Sigmoid colon (tissue), 7 donors: ENCODE measurements at places on chromosomes 7 and 10. TPM values are rescaled to one million over a fixed set of nuclear protein-coding genes. Genes with fewer than 3 reads are reported as not detected.

NPTX2 gene
- total RNA-seq = 8.1 TPM

PNLIPRP2 gene
- not detected for total RNA-seq

SDK1 gene
- 23.0 TPM for total RNA-seq

ANKRD30A gene
- not detected for total RNA-seq

SORCS1 gene
- 18.3 TPM for total RNA-seq

LIPM gene
- total RNA-seq = not detected

CREB3L2 gene
- total RNA-seq = 41.3 TPM

LRRD1 gene
- 0.83 TPM for total RNA-seq

ARHGEF35 gene
- 2.5 TPM for total RNA-seq

GTF2IRD1 gene
- 15.0 TPM for total RNA-seq

GDF10 gene
- 4.4 TPM for total RNA-seq

NKX6-2 gene
- not detected for total RNA-seq

JMJD1C gene
- total RNA-seq = 115 TPM

RNF32 gene
- 0.83 TPM for total RNA-seq

DNA sequence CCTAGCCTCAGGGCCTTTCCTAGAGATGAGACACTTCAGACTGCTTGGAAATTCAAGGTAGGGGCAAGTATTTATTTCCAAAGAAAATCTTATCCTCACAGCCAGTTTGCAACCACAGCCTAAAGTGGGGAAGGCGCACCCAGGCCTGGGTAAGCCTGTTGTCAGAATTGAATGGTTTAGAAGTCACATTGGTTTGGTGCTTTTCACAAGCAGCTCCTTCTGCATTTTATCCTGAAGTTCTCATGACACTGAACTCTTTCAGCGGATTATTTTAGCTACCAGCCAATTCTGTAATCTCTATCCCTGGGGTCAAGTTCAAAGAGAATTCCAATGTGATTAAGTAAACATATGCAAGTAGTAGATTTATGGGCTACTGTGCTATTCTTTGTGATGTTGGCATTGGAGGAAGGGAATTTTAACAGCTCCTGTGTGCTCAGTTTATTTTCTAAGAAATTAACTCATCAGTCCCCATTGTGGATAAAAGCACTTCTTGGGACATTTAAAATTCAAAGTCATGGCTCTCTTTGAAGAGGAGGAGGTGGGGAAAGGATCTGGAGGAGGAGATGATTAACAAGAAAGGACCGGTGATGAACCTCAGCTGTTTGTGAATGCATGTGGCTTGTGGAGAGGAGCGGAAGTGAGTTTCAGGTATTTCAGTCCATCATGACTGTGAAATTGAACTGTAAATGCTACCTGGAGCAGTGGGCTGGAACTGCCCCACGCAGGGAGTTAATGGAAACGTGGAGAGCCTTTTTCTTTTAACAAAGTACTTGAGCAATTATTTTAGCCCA, 90.2 kb upstream of the CACUL1 start:
- DNase-seq = no peak

GRCh38 chr7:17940951-17941431, 697 bp upstream of the SNX13 start:
- no peak for DNase-seq

GRCh38 chr7:77388055-77388641, 28.0 kb downstream of the GSAP start:
- no peak for DNase-seq

- DNase-seq = no peak
These were observed 125.3 kb downstream of the INSYN2A start for GRCh38 chr10:127071126-127071525.

- no peak for DNase-seq
These were observed 1.8 kb downstream of the PRKCQ start for GRCh38 chr10:6578251-6578771.

GRCh38 chr10:9579110-9579705, 1438.5 kb upstream of the CELF2 start:
- DNase-seq = no peak

GRCh38 chr10:114611617-114612016, 46.5 kb downstream of the ABLIM1 start:
- no peak for DNase-seq

DNA sequence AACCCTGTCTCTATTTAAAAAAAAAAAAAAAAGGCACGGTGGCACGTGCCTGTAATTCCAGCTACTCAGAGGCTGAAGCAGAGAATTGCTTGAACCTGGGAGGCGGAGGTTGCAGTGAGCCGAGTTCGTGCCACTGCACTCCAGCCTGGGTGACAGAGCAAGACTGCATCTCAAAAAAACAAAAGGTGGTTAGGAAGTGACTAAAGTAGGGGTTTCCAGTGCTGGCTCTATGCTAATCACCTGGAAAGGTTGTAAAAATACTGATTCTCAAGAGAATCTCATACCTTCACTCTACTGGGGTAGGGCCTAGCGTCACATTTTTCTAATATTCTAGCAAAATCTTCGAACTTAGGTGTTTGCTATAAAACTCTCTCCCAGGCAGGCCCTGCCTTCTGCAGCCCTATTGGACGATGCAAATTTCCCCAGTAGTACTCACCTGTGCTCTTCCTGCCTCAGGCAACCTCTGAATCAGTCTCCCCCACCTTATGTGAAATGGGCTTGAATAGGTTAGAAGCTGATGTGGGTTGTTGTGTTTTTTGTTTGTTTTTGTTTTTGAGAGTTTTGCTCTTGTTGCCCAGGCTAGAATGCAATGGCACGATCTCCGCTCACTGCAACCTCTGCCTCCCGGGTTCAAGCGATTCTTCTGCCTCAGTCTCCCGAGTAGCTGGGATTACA, 3.5 kb downstream of the ZP3 start:
- DNase-seq = peak; percentile 29

- no peak for DNase-seq
These were observed 123.7 kb upstream of the ADAM12 start for GRCh38 chr10:126511917-126512479.

GRCh38 chr7:105218939-105219770, 169.6 kb downstream of the SRPK2 start:
- DNase-seq = no peak

- no peak for DNase-seq
These were observed 12.7 kb upstream of the RHBDD2 start for GRCh38 chr7:75866114-75866488.

- peak; percentile 62 for DNase-seq
These were observed 108.2 kb downstream of the INPP5A start for GRCh38 chr10:132645630-132646442.

GRCh38 chr7:151115121-151115835, 29.0 kb downstream of the AGAP3 start:
- DNase-seq = no peak

- no peak for DNase-seq
These were observed 42.5 kb downstream of the DLD start for GRCh38 chr7:107933386-107934013.

GRCh38 chr10:30774261-30774660, 144.7 kb upstream of the LYZL2 start:
- DNase-seq = no peak

GRCh38 chr10:67015225-67015624, 89.4 kb downstream of the LRRTM3 start:
- DNase-seq = no peak

DNA sequence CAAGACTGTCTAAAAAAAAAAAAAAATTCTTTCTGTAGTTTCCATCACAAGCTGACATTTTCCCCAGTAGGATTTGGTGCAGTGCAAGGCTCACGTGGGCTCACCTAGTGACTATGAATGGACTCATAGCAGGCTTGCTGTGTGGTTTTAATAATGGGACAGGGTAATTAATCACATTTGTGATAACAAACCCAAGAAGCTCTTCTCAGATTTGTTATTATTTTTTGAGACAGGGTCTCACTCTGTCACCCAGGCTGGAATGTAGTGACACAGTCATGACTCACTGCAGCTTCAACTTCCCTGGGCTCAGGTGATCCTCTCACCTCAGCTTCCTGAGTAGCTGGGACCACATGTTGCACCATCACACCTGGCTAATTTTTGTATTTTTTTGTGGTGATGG, 40.0 kb downstream of the NACAD start:
- DNase-seq = no peak

DNA sequence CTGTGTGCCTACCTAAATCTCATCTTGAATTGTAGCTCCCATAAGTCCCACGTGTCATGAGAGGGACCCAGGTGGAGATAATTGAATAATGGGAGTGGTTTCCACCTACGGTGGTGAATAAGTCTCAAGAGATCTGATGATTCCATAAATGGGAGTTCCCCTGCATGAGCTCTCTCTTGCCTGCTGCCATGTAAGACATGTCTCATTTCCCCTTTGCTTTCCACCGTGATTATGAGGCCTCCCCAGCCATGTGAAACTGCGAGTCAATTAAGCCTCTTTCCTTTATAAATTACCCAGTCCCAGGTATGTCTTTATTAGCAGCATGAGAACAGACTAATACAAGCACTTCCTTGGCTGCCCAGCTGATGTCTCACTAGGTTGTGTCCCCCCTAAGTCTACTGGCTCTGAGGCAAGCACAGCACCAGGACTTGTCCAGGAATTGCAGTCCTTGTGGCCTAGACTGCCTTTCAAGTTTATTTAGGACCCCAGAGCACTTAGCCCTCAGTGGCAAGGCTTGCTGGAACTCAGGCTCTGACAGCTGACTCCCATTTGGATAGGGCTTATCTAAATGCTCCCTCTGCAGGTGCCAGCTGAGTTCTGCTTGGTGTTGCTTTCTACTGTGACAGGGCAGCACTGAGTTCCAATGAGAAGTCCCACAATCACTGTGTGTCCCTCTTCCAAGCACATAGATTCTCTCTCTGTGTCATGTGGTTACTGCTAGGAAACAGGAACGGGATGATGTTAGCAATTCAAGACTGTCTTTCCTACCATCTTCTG, 59.0 kb upstream of the TAS2R16 start:
- DNase-seq = no peak

DNA sequence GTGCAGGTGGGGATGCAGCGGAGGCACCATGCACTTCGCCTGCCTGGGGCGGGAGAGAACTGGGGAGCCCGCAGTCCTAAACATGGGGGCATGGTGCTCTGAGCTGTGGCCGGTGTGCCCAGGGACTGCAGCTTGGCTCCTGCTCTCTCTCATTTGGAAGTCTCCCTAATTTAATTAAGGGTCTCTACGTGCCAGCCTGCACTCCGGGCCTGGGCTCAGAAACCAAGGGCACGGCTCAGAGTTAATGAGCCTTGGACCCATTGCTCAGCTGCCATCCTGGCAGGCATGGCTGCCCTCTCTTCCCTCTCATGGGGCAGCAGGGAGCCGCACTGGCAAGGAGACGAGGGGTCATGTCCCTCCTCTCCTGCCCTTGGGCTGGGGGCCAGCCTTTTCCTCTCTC, 115.6 kb downstream of the CDH23 start:
- no peak for DNase-seq

DNA sequence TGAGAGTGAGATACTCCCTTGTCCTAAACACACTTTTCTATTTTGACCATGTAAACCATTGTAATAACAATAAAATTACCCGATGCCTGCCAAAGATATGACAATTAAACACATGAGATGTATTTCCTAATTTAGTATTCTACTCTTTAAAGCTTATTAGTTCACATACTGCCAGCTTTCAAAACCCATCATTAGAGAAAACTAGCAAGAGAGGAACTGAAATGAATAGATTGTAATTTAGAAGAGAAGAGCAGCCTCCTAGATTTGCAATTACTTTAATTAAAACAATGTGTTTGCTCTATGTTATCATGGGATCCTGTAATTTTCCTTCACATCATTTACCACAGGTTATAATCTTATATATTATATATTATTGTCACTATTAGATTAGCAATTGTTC, 428.2 kb downstream of the THSD7A start:
- DNase-seq = no peak

DNA sequence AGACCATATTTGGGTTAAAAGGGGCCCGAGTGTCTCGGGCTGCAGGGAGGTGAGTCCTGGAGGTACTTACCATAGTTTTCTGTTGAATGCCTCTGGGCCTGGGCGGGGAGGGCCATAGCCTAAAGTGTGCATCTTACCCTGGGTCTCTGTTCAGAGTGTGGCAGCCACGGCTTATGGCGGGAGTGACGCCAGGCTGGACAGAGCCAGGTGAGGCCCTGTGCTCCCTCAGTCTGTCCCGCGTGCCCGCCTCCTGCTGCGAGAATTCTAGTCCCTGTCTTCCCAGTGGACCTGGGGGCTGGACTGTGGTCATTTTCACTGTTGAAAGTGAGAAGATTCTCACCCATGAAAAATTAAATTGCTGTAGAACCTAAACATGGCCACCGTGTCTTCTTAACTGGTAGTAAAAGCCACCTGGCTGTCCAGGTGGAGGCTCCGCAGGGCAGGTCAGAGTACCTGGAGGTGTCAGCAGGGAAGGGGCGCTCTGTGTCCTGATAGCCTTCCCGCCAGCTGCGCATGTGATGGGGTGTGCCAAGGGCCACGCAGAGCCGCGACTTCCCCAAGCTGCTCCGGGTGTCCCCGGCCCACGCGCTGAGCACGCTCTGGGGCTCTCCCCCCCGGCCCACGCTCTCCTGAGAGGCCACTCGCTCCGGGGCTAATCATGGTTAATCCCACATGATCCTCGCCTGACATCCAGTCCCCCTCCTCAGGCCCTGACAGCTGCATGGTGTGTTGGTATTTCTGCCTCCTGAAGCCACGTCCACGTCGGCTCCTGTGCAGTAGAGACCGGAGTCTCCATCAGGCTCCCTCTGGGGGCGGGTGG, 20.3 kb downstream of the INPP5A start:
- peak; percentile 50 for DNase-seq

GRCh38 chr7:128951296-128951695, 13.6 kb downstream of the IRF5 start:
- no peak for DNase-seq
